ENCODE measurements at places on chromosomes 16 and 17.
A peak's percentile ranks its signal among the peaks of the same experiment; 100 is the strongest.

GRCh38 chr17:3907483-3908216 is 8.6 kb downstream of the P2RX1 start:
- DNase-seq: peak; percentile 28

DNA sequence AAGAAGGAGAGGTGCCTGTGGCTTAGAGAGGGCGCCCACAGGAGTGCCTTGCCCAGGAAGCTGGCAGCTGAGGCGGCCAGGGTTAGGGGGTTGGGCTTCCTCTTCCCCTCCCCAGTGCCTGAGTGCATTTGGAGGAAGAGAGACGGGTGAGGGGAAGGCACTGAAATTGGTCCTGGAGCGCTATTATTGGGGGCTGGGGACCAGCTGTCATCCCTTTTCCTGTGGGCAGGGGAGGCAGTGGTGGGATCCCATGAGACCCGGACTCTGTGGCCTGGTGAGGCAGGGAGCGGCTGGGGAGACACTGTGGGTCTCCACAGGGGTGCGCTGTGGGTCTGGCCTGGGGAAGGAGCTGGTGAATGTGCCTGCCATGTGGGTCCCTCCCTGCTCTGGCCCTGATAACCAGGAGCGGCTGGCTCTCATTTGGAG is 259.7 kb downstream of the SEC14L1 start:
- DNase-seq: no peak

DNA sequence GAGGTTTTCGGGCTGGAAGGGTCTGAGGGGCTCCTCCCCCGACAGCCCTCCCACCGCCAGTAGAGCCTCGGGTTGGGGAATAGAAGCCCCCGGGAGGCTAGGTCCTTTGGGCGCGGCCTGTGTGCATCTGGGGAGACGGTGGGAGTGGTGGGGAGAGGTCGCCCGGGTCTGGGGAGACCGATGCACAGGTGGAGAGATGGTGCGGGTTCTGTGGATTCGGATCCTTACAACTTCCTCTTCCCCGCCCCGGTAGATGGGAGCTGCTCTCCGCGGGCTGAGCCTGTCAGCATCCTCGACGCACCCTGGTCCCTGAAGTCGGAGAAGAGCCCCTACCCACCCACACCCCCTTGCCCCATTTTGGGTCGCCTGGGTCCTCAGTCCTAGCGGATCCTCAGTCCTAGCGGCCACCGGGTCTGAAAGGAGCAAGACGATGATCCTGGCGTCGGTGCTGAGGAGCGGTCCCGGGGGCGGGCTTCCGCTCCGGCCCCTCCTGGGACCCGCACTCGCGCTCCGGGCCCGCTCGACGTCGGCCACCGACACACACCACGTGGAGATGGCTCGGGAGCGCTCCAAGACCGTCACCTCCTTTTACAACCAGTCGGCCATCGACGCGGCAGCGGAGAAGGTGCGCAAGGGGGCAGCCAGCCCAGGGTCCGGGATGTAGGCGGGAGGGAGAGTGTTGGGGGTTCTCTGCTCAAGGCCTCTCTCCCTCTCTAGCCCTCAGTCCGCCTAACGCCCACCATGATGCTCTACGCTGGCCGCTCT is 790 bp downstream of the BCKDK start:
- no peak for DNase-seq

- DNase-seq: no peak
Observed at GRCh38 chr16:4556580-4556979, 440 bp downstream of the C16orf96 start.

GRCh38 chr16:4487955-4488498 is 11.8 kb downstream of the HMOX2 start:
- DNase-seq: no peak

DNA sequence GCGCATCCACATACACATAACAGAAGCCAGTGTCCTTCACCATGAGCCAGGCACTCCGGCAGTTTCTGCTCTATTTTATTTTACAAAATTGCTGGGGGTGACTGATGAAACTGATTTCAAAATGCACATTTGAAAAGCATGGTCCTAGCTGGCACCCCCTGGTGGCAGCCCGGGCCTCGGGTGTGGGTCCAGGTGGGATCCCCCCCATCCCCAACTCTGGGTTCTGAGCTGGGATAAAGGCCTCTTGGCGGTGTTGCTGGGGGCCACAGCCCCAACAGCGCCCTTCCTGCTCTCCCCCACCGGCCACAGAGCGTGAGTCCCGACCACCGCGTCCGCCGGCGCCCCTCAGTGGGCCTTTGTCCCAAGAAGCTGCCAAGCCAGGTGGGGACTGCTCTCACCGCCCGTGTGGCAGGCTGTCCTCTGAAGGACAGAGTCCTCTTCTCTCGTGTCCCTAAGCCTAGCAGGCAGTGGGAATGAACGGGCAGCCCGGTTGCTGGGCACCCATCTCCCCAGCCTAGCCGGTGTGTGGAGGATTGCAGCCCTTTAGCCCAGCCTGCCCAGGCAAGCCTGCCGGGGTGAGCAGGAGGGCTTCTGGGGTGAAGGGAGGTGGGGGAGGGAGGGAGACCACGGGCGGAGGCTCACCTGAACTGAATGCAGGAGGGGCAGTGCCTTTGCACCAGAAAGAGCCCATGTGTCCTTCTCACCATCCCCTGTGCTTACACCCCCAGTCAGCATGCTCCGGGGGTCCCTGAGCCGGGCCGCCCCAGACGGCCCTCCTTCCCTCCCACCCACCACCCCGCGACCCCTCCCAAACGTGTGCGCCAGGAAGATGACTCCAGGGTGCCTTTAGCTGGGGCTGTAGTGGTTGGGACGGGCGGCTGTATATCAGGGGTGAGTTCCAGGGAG is 898 bp downstream of the SNAI3 start:
- no peak for DNase-seq

DNA sequence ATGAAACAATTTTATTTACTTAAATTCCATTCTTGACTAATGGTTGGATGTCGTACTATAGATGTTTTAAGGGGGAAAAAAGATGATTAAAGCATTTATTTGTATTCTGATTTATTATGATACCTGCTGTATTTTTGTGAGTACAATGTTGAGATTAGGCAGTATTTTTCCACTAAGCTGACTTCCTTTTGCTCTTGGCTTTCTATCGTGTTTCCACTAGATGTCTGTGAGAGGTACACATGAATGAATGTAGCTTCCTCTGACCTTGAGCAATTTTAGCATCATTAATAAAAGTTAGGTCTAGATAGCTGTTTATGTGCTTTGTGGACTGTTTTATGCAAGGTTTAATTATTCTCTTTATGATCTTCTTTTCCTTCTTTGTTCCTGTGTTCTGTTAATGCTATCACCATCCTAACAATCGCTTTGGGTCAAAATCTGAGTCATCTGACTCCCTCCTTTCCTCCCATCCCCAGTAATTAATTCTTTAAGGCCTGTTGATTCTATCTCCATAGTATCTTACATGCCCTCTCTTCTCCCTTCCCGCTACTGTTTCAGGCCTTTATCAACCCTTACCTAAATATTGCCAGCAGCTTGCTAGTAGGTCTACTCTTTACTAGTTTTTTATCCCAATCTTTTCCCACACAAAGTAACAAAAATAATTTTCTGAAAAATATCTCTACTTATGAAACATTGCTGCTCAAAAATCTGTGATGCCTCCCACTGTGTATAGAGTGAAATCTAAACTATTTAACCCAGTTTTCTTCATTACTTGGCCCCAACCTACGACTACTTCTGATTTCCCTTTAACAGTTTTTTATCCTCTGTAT is 76.0 kb downstream of the VMP1 start:
- no peak for DNase-seq

GRCh38 chr17:40535924-40536294 is 29.4 kb downstream of the CCR7 start:
- no peak for DNase-seq

DNA sequence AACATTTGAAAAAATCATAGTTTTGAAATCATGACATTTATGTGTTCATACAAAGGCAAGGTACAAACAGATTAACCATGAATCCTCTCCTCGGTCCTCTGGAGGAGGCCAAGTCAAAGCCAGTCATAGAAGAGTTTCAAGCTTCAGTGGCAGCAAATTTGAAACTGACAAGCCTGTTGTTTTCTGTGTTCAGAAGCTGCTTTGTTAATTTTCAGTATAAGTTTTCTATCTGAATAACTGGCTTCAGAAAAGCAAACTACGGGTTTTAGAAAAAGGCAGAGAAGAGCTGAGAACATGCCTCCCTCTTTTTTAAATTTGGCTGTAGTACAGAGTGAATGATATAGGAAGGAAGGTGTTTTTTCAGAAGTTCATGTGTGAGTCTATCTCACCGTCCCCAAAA is 79.6 kb upstream of the CLEC18B start:
- no peak for DNase-seq

DNA sequence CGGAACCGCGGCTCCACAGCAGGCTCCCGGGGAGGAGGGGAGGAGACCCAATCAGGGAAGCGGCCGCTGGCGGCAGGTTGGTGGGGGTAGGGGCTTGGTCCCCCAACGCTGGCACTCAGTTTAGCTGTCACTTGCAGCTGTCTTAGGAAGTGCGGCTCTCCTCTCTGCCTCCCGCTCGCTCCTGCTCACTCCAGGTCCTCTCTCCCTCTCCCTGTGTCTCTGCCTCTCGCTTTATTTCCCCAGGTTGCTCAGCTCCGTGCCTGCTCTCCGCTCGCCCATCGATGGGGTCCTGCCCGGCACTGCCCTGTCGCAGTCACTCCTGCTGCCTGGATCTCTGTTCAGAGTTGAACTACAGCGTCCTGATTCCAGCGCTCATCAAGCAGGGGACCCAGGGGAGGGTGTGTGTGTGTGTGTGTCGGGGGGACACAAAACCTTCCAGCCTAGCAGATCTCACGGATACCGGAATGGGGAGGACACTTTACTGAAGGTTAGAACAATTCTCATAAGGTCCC is 145.6 kb downstream of the ENGASE start:
- no peak for DNase-seq

DNA sequence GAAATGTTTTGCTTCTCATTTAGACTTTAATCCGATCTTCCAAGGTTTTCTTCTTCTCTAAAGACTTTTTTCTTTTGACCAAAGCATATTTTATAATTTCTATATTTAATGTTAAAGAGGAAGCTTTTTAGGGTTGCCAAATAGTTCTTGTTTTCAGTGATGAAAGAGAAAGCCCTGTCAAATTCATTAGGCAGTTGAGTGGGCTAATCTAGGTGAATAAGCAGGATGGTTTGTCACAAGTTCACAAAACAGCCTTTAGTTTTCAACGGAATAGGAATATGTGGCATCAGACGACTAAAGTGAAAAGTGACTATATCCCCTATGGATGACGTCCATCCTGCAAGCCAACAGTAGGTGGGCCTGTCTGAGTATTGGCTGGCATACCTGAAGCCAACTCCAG is 118.8 kb downstream of the NLK start:
- DNase-seq: no peak

DNA sequence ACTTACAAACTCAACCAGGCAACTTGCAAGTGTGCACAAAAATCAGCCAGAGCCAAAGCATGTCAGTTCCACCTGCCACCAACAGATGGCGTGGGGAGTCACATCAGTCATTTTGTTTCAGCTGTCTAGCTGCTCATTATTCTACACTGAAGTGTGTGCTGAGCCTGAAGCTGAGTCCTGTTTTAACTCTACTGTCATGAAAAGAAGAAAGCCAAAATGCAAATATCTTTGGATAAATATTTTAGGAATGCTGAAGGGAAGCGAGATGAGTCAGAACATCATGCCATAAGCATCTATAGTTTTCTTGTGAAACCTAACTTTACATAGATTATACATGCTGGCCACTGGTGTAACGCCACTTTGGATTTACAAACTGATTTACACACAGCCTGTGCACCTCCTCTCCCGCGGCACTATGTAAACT is 172.6 kb downstream of the CDK5R1 start:
- DNase-seq: peak; percentile 27

DNA sequence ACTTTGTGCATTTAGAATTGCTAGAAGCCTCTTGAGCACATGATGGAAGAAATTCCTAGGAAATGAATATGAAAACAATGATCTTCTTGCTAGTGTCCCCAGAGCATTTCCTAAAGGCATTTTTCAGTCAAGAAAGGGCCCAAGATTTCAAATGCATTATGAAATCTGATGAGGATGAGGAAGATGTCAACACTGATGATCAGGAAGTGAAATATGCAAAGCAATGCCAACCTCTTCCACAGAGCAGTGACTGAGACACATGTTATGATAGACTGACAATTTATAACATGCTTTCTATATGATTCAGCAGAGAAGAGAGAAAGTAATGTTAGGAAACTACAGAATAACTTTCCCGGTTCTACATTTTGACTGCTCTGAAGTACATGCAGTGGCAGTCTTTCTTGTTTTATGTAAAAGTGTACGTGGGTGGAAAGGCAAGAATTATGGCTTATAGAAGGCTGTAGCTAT is 859.1 kb upstream of the GOT2 start:
- DNase-seq: no peak

DNA sequence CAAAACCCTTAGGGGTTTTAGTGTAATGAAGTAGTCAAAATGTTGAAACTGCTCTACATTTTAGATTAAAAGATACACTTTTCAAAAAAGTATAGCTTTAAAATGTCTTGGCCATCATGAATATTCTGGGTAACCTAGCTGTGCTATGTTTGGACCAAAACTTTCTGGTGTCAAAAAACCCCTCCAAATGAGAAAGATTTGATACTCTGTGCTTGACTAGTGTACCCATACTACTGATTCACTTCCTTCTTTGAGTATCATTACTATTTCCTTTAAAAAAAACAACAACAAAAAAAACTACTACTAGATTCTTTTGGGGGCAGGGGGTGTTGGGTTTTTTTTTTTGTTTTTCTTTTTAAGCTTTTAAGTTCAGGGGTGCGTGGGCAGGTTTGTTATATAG is 37.3 kb downstream of the PTRH2 start:
- no peak for DNase-seq

DNA sequence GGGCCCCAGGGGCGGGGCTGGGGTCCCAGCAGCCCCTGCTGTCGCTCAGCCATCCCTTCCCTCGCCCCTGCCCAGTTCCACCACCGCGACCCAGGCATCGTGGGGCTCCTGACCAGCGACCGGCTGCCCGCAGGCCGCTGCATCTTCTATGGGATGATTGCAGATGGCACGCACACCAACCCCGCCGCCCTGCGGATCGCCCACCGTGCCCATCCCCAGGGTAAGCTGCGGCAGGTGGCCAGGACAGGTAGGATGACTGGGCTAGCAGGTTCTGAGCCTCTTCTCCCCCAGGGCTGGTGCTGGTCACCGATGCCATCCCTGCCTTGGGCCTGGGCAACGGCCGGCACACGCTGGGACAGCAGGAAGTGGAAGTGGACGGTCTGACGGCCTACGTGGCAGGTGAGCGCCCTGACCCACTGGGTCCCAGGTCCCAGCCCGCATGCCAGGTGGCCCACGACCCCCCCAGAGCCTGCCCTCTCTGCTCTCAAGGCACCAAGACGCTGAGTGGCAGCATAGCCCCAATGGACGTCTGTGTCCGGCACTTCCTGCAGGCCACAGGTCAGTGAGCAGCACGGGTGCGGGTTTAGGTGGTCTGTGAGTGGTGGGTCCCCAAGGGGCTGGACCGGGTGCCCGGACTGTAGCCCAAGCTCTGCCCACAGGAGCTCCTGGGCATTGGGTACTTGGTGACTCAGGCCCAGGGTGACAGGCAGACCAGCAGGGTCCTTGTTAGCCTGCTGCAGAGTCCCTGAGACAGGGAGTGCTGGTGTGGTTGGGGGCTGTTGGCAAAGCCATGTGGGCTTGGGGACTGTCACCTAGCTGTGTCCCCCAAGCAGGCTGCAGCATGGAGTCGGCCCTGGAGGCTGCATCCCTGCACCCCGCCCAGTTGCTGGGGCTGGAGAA is 2.8 kb downstream of the CEMP1 start:
- DNase-seq: no peak

Measured in SHP77 (cell line).